PC-3 (cell line): ENCODE measurements at places on chromosomes 6 and 20. TPM values are rescaled to one million over a fixed set of nuclear protein-coding genes. Genes with fewer than 3 reads are reported as not detected.

SOBP gene
- 0.15 and 0.17 TPM in 2 replicates for total RNA-seq

EBF4 gene
- 0.98 and 1.8 TPM in 2 replicates for total RNA-seq

LAMA4 gene
- 9.4 and 18.3 TPM in 2 replicates for total RNA-seq

HSPA1L gene
- total RNA-seq, result 0.26 and 0.69 TPM in 2 replicates

MLIP gene
- not detected in 2 replicates for total RNA-seq

SNAP91 gene
- total RNA-seq, result not detected in 2 replicates

EMILIN3 gene
- not detected in 2 replicates for total RNA-seq

DEFB124 gene
- not detected in 2 replicates for total RNA-seq

FBXO5 gene
- total RNA-seq, result 11.5 and 16.8 TPM in 2 replicates

OPRL1 gene
- 5.6 and 7.4 TPM in 2 replicates for total RNA-seq

HLA-DRA gene
- total RNA-seq, result not detected in 2 replicates

PRSS35 gene
- 1.7 and 3.2 TPM in 2 replicates for total RNA-seq

RAB23 gene
- total RNA-seq, result 8.2 and 11.2 TPM in 2 replicates

GRM1 gene
- total RNA-seq, result 0.11 TPM in 1 of 2 replicates, not detected in the other

PSORS1C1 gene
- 2.0 and 5.5 TPM in 2 replicates for total RNA-seq

LIN28B gene
- total RNA-seq, result 0.11 TPM in 1 of 2 replicates, not detected in the other

CST5 gene
- total RNA-seq, result not detected in 2 replicates

MYCT1 gene
- total RNA-seq, result 0.55 TPM in 1 of 2 replicates, not detected in the other

TBC1D20 gene
- total RNA-seq, result 24.2 and 26.3 TPM in 2 replicates

PLCB1 gene
- total RNA-seq, result 4.4 TPM in 2 replicates

CALHM6 gene
- total RNA-seq, result not detected in 2 replicates

CALHM5 gene
- not detected in 2 replicates for total RNA-seq

PRDM13 gene
- not detected in 2 replicates for total RNA-seq

RNF144B gene
- 4.6 and 7.8 TPM in 2 replicates for total RNA-seq

PAK5 gene
- total RNA-seq, result not detected in 2 replicates

CYP39A1 gene
- total RNA-seq, result 0.66 and 1.2 TPM in 2 replicates

BNIP5 gene
- total RNA-seq, result not detected in 2 replicates

COL20A1 gene
- total RNA-seq, result not detected in 2 replicates

CCM2L gene
- total RNA-seq, result not detected in 2 replicates

SLC35B2 gene
- 90.6 and 109 TPM in 2 replicates for total RNA-seq

ULBP3 gene
- total RNA-seq, result 20.5 and 23.2 TPM in 2 replicates

DAAM2 gene
- total RNA-seq, result not detected in 2 replicates

TGM2 gene
- total RNA-seq, result 583 and 773 TPM in 2 replicates

PRSS16 gene
- total RNA-seq, result 7.3 and 15.9 TPM in 2 replicates

NKAPL gene
- not detected in 2 replicates for total RNA-seq

SLC16A10 gene
- 0.69 and 2.9 TPM in 2 replicates for total RNA-seq

IL17A gene
- not detected in 2 replicates for total RNA-seq

PRRT1 gene
- total RNA-seq, result 1.5 TPM in 1 of 2 replicates, not detected in the other

HLA-DPA1 gene
- not detected in 2 replicates for total RNA-seq

JPH2 gene
- total RNA-seq, result 15.5 and 15.8 TPM in 2 replicates

KIF6 gene
- 0.07 TPM in 1 of 2 replicates, not detected in the other for total RNA-seq

PGC gene
- total RNA-seq, result not detected in 2 replicates

MEI4 gene
- total RNA-seq, result not detected in 2 replicates

PDCD2 gene
- total RNA-seq, result 77.2 and 95.4 TPM in 2 replicates

RRAGD gene
- 0.35 and 0.62 TPM in 2 replicates for total RNA-seq

CFAP61 gene
- total RNA-seq, result not detected in 2 replicates

PHACTR1 gene
- total RNA-seq, result not detected in 2 replicates

SIRPG gene
- total RNA-seq, result 0.86 TPM in 1 of 2 replicates, not detected in the other

ALDH5A1 gene
- 11.9 and 12.2 TPM in 2 replicates for total RNA-seq

GJA1 gene
- 14.0 and 15.2 TPM in 2 replicates for total RNA-seq

UST gene
- total RNA-seq, result 3.9 and 7.9 TPM in 2 replicates

SIRPD gene
- 0.18 and 0.23 TPM in 2 replicates for total RNA-seq

ADGRB3 gene
- total RNA-seq, result 0.11 and 0.23 TPM in 2 replicates

CLVS2 gene
- total RNA-seq, result not detected in 2 replicates

ZNF318 gene
- total RNA-seq, result 8.2 and 8.9 TPM in 2 replicates

IMPG1 gene
- total RNA-seq, result not detected in 2 replicates

PDE7B gene
- not detected in 2 replicates for total RNA-seq

C6orf58 gene
- not detected in 2 replicates for total RNA-seq
